Activated T-helper 2 cell treated with anti-CD3 and anti-CD28 coated beads, Interferon-gamma antibody, Interleukin-2, Interleukin-4, amounts not matched to agents 10 μg/mL and 5 μg/mL and 100 μg/mL, durations not matched to agents 14 hours and 24 hours and 36 hours (primary cell): ENCODE measurements at places on chromosomes 7 and 10. TPM values are rescaled to one million over a fixed set of nuclear protein-coding genes. Genes with fewer than 3 reads are reported as not detected.

- H3K4me3 ChIP-seq, result no peak overlapping the region
- DNase-seq, result no peak
- no peaks in the 10 kb centered on the region for H3K27me3 ChIP-seq
- peaks cover 5% of the 10 kb centered on the region for H3K4me1 ChIP-seq
Observed at GRCh38 chr10:72184156-72184555, 31.7 kb upstream of the ANAPC16 start.

DNA sequence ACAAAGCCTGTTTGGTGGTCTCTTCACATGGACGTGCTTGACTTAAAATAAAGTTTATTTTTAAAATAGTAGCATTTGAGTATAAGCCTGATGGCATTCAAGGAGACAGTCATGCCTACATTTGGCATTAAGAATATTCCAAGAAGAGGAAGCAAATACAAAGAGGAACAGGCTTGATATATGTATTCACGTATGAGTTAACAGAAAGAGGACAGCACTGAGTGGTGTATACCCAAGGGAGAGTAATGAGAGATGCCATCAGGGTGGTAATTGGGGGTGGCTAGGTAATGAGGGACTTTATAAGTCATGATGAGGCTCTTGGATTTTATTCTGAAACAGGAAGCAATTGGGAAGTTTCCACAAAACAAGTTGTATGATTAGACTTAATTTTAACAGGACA, 363.3 kb downstream of the SEMA3D start:
- no peaks in the 10 kb centered on the region for H3K27me3 ChIP-seq
- DNase-seq, result no peak
- no peak overlapping the region for H3K4me3 ChIP-seq
- H3K36me3 ChIP-seq, result no peaks in the 10 kb centered on the region
- no peaks in the 10 kb centered on the region for H3K4me1 ChIP-seq
- no peak overlapping the region for H3K27ac ChIP-seq

- no peak overlapping the region for H3K4me3 ChIP-seq
- peaks cover 13% of the 10 kb centered on the region for H3K27me3 ChIP-seq
Observed at GRCh38 chr10:78349165-78349516, 315.5 kb downstream of the RPS24 start.

DNA sequence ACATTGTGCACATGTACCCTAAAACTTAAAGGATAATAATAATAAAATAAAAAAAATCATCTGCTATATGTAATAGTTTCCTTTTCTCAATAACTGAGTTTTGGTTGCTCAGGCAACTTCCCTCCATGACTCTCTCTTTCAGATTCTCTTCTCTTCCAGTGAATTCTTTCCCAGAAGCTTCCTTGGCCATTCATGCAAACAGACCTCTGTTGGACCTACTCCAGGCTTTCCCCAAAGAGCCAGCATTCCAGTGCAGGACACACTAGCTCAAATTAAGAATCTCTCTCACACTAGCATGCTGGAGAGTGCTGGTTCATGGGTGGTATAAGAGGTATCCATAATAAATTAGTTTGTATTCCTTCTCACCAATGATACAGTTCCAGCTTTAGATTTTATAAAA, 31.0 kb upstream of the ZEB1 start:
- DNase-seq, result no peak
- peaks cover 2% of the 10 kb centered on the region for H3K4me1 ChIP-seq
- H3K27ac ChIP-seq, result no peak overlapping the region
- H3K36me3 ChIP-seq, result no peaks in the 10 kb centered on the region
- H3K27me3 ChIP-seq, result peaks cover 5% of the 10 kb centered on the region

LLCFC1 gene
- not detected in 2 replicates for total RNA-seq
